Testis (tissue), 5 donors: ENCODE measurements at places on chromosomes 13 and 19. TPM values are rescaled to one million over a fixed set of nuclear protein-coding genes. Genes with fewer than 3 reads are reported as not detected.

SHD gene
- 0.16 TPM for total RNA-seq

BEST2 gene
- total RNA-seq, result 0.50 TPM

FXYD3 gene
- not detected for total RNA-seq

COL5A3 gene
- 5.5 TPM for total RNA-seq

MYO16 gene
- total RNA-seq, result 3.1 TPM

PGPEP1 gene
- total RNA-seq, result 16.2 TPM

OR7C1 gene
- 2.5 TPM for total RNA-seq

ZNF98 gene
- 16.0 TPM for total RNA-seq

NLRP4 gene
- 15.4 TPM for total RNA-seq

CNN1 gene
- 130 TPM for total RNA-seq
